ENCODE measurements at places on chromosomes 6 and 20. TPM values are rescaled to one million over a fixed set of nuclear protein-coding genes. Genes with fewer than 3 reads are reported as not detected.

- no peaks in the 10 kb centered on the region for H3K27me3 ChIP-seq
- H3K27ac ChIP-seq, result no peak overlapping the region
- no peak overlapping the region for H3K4me3 ChIP-seq
- no peaks in the 10 kb centered on the region for H3K4me1 ChIP-seq
Observed at GRCh38 chr6:137665342-137665934, 171.2 kb upstream of the OLIG3 start.

GRCh38 chr6:43468240-43468639, 9.1 kb upstream of the TJAP1 start:
- no peaks in the 10 kb centered on the region for H3K4me1 ChIP-seq
- no peak for DNase-seq
- H3K27ac ChIP-seq, result no peak overlapping the region
- H3K4me3 ChIP-seq, result no peak overlapping the region
- H3K27me3 ChIP-seq, result no peaks in the 10 kb centered on the region

- no peaks in the 10 kb centered on the region for H3K27me3 ChIP-seq
- H3K36me3 ChIP-seq, result no peaks in the 10 kb centered on the region
- DNase-seq, result no peak
- no peak overlapping the region for H3K27ac ChIP-seq
Observed at GRCh38 chr6:140059947-140060346, 685.5 kb upstream of the CITED2 start.

- no peak for DNase-seq
- no peak overlapping the region for H3K27ac ChIP-seq
- H3K4me3 ChIP-seq, result no peak overlapping the region
Observed at GRCh38 chr6:13249817-13250216, 78.5 kb downstream of the TBC1D7 start.

Gene PSMG4
- total RNA-seq, result 25.0 TPM

DNA sequence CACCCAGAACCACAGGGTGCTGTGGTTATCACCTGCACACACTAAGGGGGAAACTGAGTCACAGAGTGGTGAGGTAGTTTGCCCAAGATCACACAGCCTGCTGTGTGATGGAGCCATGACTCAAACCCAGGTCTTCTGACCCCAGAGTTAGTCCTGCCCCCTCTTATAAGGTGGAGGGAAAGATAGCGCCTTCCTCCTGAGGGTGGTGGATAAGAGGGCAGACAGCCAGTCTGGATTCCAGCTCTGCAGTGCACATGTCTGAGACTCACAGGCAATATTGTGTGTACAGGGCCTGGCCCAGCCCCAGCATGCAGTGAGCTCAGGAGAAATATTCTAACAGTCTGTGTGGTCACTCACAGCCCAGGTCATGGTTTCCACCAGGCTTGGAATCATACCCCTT, 393.7 kb downstream of the CDH4 start:
- no peaks in the 10 kb centered on the region for H3K27me3 ChIP-seq
- H3K36me3 ChIP-seq, result no peaks in the 10 kb centered on the region
- no peak for DNase-seq
- H3K4me1 ChIP-seq, result no peaks in the 10 kb centered on the region
- H3K27ac ChIP-seq, result no peak overlapping the region
- H3K4me3 ChIP-seq, result no peak overlapping the region

- no peak overlapping the region for H3K27ac ChIP-seq
- H3K4me3 ChIP-seq, result no peak overlapping the region
Observed at GRCh38 chr6:73968221-73968757, 272.3 kb downstream of the CD109 start.

All from vagina (tissue), 2 donors.